ENCODE measurements at places on chromosomes 1 and 21.

GRCh38 chr1:242002072-242002471 lies 3.2 kb upstream of the MAP1LC3C start:
- DNase-seq: no peak

DNA sequence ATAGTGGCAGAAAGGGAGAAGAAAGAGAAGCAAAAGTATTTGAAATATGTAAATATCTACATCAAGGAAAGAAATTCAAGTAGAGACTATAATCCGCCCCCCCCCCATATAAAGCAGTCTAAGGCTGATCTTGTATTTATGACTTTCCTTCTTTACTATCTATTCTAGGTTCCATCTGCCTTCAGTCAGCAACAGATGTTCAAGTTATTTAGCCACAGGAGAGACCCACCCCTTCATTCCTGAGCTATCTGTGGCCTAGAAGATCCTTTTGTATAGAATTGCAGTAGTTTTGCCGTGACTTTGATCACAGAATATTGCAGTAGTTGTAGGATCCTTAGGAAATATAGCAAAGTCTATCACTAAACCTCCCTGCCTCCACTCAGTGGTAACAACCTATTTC lies 10.7 kb upstream of the BSDC1 start:
- no peak for DNase-seq

DNA sequence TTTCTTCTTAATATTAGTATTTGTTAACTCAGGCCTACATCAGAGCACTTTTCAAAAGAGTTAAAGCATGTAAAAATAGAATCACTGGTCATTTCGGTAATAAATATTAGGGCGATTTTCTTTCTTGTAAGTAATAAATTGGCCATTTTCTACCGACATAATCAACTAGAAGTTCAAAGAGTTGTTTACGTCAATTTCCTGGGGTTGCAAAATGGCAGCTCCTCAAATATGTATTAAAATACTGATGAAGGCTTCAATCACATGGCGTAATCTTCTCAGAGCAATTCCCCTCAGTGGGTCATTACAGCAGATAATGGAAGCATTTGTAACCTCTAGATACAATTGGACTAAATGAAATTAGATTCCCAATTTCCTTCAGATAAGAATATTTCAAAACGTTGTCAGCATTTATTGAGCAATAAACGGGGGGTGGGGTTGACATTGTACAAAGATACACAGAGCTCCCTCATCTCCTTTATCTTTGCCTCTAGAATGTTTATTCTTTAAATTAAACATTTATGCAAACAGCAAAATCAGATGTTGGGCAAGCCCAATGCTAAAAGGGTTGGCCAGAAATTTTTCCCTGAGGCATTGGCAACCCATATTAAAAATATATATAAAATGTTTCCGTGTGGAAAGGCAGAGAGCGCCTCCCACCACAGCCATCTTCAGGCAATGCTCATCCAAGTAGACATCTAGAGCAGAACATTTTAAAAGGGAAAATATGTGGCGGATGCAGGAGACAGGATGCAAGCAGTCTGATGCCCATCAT lies 240.6 kb downstream of the NCAM2 start:
- no peak for DNase-seq

DNA sequence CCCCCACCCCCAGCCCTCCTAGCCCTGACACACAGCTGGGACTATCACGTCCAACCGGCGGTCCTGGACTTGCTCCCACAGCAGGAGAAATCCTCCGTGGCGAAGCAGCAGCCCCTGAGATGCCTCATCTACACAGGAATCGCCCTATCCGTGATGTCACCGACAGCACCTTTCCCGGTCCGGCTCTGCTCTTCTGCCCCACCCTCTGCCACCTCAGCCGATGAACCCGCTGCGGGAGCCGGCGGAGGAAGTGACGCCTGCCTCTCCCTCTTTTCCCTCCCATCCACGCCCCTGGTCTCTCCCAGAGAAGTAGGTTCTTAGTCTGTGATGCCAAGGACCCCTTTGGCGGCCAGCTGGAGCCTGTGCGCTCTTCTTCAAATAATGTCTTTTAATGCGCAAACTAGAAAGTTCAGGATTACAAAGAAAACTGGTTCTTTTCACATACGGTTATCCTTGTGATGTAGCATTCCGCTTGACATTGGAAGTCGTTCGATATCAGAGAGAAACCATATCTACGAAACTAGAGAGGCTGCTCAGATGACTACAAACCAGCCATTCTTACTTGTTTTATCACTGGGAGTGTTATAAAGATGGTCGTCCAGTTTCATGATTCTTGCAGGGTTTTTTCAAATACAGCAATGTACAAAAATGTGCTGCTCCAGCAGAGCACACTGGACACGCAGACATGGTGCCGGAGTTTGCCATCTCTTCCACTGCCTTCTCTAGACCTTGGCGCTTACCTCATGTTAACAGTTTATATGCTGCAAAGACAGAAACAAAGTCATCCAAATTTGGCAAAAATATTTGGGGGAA lies 120.3 kb downstream of the PPIAL4G start:
- no peak for DNase-seq

DNA sequence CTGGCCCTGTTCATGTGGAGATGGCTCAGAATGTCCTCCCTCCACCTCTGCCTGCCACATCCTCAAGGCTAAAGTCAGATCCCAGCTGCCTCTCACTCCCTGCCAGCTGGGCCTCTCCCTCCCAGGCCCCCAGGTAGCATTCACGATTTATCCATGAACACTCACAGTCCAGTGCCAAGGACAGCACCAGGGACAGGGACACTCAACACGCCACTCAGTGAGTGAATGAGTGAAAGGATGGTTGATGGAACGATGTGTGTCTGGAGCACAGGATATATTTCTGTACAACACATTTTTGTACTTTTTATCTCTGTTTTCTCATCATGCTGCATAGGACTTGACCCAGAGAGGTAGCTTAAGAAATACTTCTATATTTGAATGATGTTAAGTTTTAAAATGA lies 10.1 kb downstream of the CYP4A11 start:
- no peak for DNase-seq

DNA sequence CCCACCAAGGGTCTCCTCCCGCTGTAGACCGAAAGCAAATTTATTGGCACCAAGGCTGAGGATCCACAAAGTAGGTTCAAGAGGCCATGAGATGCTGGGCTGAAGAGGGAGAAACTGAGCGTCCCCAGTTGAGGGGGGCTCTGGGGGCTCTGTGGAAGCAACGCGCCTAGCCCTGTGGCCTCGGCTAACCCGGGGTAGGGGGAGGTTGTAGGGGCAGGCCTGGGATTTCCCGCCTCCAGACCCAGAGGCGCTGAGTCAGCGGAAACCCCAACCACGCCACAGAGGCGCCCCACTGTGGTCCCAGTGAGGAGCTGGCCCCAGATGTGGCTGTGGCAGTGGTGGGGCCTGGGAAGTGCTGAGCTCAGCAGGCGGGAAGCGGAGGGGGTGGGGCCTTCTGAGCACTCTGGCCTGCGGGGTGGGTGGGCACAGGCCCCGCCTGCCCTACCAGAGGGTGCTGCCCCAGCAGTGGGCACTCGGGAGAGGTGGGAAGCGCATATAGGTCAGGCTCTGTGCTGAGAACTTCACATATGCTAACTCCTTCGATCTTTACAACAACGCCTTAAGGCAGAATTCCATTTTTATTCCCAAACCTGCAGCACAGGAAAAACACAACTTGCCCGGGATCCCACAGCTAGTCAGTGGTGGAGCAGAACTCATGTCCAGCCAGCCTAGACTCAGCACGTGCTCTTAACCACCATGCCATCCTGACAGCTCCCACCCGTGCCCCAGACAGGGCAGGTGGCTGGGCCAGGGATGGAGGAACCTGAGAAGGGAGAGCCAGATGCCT lies 1.5 kb upstream of the COL16A1 start:
- no peak for DNase-seq

DNA sequence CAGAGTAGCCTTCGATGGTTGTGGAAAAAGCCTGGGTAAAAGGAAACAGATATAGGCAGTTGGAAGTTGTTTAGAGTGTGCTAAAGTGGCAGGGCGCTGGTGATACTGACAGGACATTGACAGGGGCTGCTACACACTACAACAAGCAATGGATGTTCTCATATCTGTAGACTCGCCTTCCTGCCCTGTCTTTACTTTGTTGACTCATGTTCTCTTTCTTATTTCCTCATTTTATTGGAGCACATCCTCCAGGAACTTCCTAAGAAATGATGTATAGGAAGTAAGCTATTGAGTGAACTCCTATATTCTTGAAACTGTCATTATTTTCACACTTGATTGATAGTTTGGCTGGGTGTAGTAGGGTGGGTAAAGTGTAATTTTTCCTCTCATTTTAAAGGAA lies 51.0 kb downstream of the C4BPA start:
- no peak for DNase-seq

DNA sequence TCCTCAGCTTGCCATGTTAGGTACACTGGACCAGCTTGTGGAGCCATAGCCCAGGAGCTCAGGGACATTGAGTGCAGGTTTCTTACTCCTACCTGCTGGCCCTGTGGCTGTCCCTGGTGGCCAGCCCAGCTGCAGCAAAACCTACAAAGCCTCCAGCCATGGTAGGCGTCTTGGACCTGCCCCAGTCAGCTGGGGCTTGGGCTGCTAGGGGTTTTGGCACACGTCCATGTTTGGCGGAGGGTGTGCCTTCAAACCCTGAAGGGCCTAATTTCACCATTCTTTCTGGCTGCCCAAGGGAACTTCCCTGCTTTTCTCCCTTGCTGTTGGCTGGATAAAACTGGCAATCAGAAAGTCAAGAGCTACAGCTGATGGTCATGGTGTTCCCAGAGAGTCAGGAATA lies 25.4 kb downstream of the HMGCS2 start:
- no peak for DNase-seq

DNA sequence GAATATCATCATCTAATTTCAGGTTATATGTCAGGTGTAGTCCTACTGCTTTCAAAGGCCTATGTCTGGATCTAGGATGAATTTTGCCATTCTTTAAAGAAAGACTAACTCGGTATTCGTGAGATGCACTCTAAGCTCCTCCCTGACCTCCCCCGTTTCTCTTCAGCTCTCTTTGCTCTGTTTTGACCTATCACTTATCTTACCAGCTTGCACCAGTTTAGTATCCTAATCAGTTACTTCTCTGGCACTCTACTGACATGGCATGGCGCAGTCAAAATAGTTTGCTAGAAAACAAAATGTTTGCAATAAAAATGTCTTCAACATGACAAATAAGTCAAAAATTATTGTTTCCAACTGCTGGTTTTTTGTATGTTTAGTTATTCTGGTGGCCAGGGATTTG lies 8.4 kb upstream of the SLC16A1 start:
- DNase-seq: no peak

DNA sequence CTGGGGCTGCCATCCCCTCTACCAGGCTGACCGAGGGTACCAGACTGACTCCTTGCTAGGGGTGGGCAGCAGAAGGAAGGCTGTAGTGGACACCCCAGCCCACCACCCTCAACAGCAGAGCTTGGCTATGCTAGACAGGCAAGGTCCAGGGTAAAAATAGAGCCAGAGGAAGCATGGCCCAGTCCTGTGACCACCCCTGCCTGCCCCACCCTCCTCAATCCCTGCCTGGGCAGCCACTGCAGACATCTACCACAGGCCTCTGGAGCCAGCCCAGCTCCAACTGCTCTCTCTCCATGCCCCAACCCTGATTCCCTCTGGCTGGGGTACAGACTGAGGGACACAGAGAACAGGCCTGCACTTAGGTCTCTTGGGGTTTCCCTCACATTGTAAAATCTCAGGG lies 1.7 kb downstream of the S100A1 start:
- DNase-seq: no peak

- DNase-seq: no peak
Measured at GRCh38 chr1:176694713-176695112, 231.7 kb downstream of the PAPPA2 start.

- DNase-seq: no peak
Measured at GRCh38 chr1:157829210-157829609, 9.3 kb upstream of the FCRL1 start.

- DNase-seq: no peak
Measured at GRCh38 chr1:237199026-237199425, 157.0 kb downstream of the RYR2 start.

GRCh38 chr1:95021119-95021518 lies 51.6 kb downstream of the ALG14 start:
- DNase-seq: no peak

DNA sequence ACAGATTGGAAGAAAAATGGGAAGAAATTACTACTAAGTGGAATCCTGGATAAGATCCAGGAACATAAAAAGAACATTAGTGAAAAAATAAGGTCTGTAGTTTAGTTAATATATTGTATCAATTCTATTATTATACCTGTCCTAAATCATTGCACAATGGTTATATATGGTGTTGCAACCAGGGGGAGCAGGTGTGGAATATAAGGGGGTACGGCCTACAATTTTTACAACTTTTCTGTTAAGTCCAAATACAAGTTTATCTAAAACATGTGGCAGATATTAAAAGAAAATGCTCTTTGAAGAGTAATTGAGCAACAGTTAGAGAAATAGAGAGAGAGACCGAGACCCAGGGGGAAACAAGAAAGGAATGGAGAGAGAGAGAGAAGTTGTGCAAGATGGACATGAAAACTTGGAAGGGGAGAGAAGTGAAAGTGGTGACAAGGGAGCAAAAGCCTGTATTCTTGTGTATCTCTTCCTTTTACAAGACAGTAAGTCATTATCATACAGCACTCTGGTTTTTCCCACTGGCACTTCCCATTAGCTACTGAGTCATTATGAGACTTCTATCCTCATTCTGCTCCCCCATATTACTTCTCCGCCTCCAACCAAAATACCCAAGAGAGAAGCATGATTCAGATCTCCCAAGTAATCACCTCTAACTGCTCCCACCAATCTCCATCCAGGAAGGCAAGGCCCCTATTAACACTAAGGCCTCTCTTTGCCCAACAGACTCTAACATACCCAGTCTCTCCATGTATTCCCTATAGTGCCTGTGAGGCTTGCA lies 22.3 kb upstream of the TRAF3IP3 start:
- DNase-seq: no peak
